Hematopoietic multipotent progenitor cell treated with erythropoietin and hydrocortisone succinate and interleukin-3 and kit ligand, for 15 days (in vitro differentiated cells): ENCODE measurements at places on chromosomes 4 and X.

DNA sequence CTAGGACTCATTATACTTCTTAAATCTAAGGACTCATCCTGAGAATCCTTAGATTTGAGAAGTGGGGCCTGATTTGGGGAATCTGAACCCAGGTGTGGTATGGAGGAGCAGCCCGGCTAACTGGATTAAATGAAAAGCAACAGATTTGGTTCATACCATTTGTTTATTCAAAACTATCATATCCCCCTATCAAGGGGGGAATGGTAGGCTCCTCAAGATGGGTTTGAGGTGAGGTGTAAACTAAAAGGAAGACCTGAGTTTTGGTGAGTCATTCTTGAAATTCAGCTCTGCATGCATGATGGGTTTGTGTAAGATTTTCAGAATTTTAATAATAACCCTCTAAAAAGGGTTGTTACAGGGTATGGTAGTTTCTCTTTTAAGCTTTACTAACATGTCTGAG lies 53.4 kb downstream of the CASP6 start:
- DNase-seq, result no peak

DNA sequence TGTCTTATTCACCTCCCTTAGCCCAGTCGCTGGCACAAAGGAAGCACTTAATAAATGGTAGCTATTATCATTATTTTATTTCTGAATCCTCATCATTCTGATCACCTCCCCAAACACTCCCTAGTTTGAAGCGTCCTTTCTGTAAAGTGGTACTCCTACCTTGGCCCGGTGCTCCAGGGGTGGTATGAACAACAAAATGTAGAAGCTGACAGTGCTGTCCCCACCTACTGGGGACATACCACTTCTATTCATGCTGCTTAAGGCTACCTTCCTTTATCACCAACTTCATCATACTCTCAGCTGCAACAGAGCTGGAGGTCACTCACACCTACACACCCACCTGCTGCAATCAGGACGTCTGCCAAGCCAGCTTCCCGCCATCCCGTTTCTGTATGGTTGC lies 40.8 kb upstream of the APLN start:
- DNase-seq, result no peak

DNA sequence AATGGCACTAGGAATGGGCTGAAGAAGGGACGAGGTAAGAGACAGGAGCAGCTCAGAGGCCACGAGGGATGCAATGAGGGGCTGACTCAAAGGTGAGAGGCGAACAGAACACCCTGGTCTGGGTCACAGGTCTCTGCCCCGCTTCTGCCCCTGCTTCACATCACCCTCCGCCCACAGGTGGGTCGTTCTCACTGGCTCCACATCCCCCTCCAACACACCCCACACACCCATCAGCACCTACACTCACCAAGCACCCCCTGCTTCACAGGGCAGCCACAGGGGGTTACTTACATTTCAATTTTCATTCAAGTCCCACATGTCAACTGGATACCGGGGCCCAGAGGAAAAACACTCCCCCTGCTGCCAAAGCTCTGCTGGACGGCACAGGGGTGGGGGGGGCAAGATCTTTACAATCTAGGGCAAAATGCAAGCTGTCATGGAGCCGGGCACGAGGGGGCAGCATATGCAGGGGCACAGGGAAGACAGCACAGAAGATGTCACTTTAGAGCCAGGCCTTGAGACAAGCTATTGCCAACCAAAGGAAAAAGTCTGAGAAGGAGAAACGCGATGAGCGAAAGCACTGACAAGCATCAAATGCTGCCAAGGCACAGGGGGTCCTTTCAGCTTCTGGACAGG lies 94.0 kb downstream of the AFAP1 start:
- no peak for DNase-seq

DNA sequence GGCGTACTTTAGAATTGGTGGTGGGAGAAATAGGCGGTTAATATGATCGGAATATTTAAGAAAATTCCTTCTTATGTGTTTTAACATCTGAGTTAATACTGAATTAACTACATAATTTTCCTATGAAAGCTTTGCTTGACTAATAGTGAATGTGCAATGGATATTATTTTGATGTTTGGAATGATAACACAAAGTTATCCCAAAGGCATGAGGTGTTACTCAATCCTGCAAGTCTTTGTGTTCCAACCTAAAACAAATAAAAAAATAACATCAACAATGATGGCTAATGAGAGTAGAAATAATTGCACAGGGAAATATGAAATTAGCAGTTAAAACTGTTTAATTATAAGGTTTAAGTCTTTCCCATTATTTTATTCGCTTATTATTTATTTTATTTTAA lies 183.6 kb upstream of the ARSJ start:
- DNase-seq, result no peak

- peak; percentile 32 for DNase-seq
Observed at GRCh38 chr4:77385124-77385969, 220.3 kb upstream of the CXCL13 start.

DNA sequence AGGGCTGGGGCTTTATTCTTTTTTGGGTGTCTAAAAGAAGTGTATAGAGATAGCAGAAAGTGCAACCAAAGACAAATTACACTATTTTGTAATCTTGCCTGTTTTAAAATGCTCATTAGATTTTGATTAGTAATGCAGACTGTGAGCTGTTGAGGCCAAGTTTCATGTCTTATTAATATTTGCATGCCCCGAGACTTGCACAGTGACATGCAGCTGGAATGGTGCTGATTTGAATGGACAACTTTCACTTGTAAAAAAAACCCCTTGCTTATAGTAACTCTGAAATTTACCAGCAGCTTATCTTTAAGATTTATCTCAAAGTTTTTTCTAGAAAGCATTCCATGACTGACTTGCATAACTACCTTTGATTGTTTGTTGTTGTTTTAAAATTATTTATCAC lies 835.1 kb upstream of the IGFBP7 start:
- DNase-seq, result no peak

DNA sequence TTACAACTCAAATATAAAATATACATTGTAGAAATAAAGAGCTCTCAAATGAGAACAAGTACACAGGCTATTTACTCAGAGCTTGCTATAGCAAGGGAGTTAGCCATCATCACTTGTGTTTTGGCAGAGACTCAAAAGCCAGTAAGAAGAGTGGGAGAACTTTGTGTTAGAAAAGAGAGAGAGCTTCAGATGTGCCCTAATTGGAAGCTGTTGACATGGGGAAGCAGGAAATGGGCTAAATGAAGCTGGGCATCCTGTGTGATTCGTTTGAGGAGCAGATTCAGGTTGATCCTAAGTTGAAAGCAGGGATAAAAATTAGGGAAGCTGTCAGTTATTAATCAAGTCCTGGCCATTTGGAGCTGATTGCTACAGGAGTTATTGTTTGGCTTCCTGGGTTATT lies 207.4 kb upstream of the MAOA start:
- DNase-seq, result no peak

DNA sequence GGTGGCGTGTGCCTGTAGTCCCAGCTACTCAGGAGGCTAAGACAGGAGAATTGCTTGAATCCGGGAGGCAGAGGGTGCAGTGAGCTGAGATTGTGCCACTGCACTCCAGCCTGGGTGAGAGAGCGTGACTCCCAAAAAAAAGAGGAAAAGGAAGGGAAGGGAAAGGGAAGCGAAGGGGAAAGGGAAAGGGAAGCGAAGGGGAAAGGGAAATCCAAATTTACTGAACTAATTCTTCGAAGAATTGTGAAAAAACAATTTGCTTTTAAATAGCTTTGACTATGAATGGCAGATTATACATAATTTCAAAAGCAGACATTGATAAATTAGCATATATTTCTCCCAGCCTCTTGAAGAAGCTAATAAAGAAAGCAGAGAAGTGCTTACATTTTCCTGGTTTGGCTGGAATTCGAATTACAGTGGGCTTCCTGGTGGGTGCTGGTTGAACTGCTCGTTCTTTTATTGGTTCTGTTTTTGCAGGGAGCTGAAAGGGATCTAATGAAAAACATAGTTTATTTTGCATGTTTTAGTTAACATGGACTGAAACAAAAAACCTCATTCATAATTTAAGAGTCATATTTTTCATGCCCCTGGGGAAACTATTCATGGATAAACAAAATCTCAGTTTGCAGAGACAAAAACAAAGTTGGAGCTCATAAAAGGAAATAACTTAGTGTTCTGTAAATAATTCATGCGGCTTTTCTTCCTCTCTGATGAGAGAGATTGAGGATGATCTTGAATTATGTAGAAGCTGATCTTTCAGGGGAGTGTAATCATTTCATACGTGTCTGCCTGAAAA lies 66.0 kb downstream of the RPS3A start:
- no peak for DNase-seq

DNA sequence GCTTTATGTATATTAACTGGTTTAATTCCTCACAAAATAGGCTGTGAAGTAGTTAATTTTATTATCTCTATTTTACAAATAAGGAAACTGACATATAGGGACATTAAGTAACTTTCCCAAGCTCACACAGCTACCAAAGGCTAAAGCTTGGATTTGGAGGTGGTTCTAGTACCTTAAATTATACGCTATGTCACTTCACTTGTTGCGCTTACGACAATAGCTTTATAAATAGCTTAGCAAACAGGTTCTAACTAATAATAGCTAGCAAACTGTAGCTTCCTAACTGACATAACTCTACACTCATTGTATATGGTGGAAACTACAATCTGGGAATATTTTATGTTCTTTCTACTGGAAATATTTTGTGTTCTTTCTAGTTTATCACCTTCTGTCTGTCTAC lies 666.4 kb upstream of the CPEB2 start:
- no peak for DNase-seq
